Tongue (tissue), 3 donors: ENCODE measurements at places on chromosomes 3 and 15.

- no peak for DNase-seq
These were observed 1.8 kb upstream of the RPP25 start for GRCh38 chr15:74958320-74958907.

DNA sequence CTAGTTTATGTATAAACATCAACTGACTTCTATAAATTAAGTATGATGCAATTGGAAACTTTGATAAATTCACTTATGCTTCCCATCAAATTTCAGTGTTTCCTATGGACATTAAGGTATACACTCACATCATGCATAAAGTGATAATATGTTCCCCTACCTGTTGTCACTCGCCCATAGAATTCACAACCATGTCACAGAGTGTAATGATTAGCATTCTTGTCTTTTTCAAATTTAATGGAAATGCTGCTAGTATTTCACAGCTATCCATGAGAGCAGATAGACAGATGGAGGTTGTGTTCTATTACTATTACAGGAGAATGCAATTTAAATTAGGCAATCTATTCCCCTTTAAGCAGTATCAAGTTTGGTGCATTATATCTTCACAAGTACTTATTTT, 984 bp downstream of the PLSCR4 start:
- DNase-seq: no peak

GRCh38 chr3:44510000-44510368, 32.5 kb upstream of the ZNF445 start:
- DNase-seq: peak; percentile 82

GRCh38 chr3:196721097-196721496, 8.9 kb downstream of the PIGX start:
- DNase-seq: no peak

- no peak for DNase-seq
These were observed 2.0 kb downstream of the ACAN start for GRCh38 chr15:88805031-88805780.

DNA sequence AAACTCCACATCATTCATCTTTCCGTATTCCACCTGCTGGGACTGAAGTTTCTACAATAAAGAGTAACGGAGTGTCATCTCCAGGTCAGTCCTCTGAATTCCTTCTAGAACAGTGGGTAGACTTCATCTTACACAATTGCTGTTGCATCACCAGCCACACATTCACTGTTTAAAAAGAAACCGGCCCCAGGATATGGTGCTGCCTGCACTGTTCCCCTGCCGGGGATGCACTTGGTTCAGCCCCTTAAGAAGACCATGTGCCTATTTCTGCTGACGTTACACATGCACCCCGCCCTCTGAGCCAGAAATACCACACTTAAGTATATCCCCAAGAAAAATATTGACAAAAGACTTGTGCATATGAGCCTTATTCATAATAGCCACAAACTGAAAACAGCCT, 233.4 kb downstream of the FEZF2 start:
- DNase-seq: no peak
